Psoas muscle (tissue), 8 donors: ENCODE measurements at places on chromosomes 16 and 17.

GRCh38 chr17:77754956-77755355 lies 203.5 kb upstream of the TNRC6C start:
- DNase-seq: no peak

DNA sequence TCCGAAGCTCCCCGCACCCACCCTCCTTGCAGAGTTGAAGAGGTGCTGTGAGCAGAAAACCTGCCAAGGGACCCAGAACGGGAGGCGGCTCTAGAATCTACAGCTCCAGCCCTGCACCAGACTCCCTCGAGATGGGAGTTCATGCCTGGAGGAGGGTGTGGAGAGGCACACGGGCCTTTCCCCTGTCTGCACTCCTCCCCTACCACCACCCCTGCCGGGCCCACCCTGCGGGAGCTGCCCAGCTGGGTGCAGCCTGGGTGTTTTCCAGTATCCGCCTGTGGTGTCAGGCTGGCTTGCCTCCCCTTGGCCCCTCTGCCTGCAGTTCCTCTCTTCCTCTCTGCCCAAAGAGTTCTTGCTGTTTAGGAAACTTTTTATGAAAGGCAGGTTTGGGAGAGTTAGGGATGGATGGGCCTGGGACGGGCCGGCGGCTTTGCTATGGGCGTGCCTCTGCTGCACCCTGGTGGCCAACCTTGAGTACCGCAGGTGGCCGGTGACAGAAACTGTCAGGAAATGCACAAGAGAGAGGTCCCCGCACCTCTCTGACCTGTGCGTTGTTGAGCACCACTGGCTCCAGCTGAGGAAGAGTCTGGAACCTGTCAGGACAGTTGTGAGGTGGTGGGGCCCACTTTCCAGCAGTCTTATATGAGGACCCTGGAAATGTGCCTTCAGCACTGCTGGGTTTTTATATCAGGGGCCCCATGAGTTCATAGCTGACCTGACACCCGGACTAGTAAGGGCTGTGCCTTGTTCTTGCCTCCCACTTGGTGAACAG lies 354.1 kb downstream of the SEC14L1 start:
- DNase-seq: peak; percentile 79

- peak; percentile 75 for DNase-seq
Observed at GRCh38 chr16:85086347-85087291, 25.7 kb downstream of the CIBAR2 start.

DNA sequence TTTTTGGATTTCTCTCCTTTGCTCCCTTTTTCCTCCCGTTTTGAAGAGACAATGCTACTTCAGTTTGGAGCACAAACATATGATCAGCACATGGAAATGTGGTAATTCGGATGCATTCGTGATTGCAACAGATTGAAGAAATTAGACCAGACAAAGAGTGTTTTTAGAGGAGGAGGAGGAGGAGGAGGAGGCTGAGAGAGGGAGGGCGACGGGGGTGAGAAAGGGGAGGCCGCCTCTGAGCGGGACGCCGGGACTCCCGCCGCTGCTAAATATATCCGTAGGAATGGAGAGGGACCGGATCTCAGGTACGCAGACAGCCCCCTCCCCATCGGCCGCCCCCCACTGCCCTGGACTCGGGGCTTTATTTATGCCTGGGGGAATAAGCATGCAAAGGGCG lies 179.3 kb downstream of the SEC14L1 start:
- DNase-seq: peak; percentile 56

GRCh38 chr16:35203636-35204035 lies 1744.2 kb downstream of the TP53TG3F start:
- no peak for DNase-seq

GRCh38 chr17:75909812-75910274 lies 5.2 kb upstream of the MRPL38 start:
- no peak for DNase-seq

DNA sequence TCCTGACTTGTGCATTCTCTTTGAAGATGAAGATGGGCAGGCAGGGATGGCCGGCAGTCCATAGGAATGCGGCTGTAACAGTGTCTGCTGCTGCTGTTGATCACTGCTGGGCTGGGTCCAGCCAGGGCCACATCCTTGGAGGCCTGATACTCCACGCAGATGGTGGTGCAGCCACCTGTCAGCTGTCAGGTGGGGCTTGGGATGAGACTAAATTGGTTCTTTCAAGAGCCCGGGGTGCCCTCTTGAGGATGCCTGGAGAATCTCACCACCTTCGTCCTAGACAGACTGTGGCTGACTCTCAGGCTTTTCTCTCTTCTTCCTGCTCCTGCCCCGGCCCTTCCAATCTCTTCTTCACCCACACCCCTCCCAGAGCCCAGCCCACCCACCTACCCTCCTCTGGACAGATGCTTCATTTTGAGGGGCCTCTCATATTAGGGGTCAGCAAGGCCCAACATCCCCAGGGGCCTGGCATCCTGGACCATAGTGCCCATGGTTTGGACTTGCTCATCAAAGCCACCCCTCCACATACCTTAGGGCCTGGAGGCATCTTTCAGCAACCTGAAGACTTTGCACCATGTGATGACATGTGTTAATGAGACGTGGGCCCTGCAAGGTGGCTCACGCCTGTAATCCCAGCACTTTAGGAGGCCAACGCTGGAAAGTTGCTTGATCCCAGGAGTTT lies 19.1 kb downstream of the OSBPL7 start:
- no peak for DNase-seq

DNA sequence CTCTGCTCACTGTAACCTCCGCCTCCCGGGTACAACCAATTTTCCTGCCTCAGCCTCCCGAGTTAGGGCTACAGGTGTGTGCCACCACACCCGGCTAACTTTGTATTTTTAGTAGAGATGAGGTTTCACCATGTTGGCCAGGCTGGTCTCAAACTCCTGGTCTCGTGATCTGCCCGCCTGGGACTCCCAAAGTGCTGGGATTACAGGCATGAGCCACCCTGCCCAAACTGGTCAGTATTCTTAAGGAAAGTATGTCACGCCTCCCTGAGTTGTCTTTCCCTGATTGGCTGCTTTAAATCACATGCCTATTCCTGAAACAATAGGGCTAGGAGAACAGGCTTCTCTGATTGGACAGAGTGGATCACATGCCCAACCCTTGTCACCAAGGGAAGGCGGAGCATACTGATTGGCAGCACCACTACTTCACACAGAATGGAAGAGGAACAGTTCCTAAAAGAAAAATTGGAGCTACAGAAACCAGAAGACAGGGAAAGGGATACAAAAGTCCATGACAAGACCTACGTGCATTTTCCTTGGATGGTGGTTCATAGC lies 17.6 kb upstream of the CYB5B start:
- DNase-seq: no peak

- DNase-seq: no peak
Observed at GRCh38 chr17:45763182-45763581, 20.9 kb upstream of the CRHR1 start.

DNA sequence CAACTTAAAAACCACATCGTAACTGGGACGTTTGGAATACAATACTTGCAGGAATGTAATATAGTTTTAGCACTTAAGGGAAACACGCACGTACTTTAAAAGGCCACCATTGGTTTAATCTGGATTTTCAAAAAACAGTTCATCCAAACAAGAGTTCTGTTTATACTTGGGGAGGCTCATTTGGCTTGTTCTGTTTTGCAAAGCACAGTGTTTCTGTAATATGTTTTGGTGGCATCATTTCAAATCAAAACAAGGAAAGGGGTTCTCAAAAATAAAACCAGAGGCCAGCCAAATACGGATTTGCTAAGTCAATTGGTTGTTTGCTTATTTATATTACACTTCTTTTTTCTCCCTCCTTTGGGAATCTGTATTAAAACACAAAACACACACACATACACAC lies 656.1 kb upstream of the SOX9 start:
- no peak for DNase-seq

- no peak for DNase-seq
Observed at GRCh38 chr16:87616556-87616955, 14.2 kb downstream of the JPH3 start.

DNA sequence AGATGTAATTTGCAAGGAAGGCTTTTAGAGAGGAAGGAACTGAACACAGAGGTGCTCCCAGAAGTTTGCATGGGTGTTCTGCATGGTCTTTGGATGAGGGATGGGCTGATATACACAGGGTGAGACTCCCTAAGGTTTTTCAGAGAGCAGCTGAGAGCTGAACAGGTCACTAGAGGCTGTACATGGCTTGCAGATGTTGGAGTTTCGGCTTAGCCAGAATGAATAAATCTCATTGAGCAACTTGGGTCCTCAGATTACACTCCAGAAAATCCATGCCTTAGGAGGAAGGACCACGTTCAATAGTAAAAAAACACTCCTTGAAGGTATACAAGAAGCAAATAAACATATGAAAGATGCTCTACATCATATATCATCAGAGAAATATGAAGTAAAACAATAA lies 7.5 kb upstream of the ITGB3 start:
- DNase-seq: no peak

- DNase-seq: no peak
Observed at GRCh38 chr17:74578979-74579378, 11.7 kb upstream of the CD300H start.

- no peak for DNase-seq
Observed at GRCh38 chr17:69909389-69909788, 165.6 kb upstream of the KCNJ16 start.

DNA sequence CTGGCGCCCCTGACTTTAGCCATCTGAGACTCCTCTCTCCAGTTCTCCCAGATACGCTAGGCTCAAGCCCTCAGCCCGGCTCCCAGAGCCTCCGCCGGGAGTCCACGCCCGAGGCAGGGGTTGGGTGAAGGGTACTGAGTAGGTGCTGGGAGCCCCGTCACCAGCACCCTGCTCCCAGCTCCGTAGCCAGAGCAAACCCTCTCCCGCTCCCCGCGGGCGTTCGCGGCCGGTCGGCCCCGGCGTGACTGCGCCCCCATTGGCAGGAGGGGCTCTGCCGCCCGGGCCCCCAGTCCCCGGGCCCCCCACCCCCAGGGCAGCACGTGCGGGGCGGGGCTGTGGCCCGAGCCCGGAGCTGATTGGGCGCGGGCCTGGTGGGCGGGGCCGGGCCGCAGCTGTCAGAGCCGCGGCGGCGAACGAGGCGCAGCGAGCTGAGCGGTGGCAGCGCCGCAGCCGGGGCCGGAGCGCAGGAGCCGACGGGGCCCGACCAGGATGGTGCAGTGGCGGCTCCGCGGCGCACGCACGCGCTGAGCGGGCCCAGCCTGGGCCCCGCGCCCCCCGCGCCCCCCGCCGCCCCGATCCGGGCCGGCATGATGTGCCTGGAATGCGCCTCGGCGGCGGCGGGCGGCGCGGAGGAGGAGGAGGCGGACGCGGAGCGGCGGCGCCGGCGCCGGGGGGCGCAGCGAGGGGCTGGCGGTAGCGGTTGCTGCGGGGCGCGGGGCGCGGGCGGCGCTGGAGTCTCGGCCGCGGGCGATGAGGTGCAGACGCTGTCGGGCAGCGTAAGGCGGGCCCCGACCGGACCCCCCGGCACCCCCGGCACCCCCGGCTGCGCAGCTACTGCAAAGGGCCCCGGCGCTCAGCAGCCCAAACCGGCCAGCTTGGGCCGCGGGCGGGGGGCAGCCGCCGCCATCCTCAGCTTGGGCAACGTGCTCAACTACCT lies at the start of gene SPNS2:
Gene SPNS2 (plus strand): TSS at position 421 of the 937 bp plus-strand sequence. CDS start 167 bp downstream, at position 588.
- DNase-seq: peak; percentile 74

DNA sequence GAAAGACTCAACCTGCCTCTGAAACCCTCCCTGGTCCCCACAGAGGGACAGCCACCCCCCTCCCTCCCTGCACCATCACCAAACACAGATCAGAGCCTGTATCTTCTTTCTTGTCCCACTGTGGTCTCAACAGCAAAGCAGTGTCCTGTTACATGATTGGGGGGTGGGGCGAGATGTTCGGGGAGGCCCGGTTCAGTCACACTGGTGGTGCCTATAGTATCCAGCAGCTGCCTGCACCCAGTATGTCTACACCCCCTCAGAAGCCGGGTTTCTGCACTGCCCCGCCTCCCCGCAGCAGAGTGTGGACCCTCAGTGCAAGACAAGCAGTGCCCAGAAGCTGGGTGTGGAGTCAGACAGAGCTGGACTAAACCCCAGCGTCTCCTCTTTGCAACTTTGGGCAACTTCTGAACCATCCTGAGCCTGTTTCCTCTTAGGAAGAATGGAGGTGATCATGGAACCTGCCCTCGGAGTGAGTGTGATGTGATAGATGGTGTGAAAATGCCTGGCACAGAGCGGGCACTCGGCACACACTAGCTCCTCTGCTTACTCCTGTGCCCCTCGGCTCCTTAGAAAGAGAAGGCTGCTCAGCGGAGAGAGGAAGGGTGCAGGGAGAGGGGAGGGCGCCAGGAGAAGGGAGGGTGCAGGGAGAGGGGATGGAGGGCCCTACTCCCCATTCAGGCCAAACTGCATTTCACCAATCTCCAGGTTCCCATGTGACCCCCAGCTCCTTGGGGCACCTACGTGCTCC lies 84.0 kb upstream of the TNRC6C start:
- DNase-seq: peak; percentile 25

GRCh38 chr16:86367291-86368072 lies 142.8 kb upstream of the FOXF1 start:
- DNase-seq: no peak

DNA sequence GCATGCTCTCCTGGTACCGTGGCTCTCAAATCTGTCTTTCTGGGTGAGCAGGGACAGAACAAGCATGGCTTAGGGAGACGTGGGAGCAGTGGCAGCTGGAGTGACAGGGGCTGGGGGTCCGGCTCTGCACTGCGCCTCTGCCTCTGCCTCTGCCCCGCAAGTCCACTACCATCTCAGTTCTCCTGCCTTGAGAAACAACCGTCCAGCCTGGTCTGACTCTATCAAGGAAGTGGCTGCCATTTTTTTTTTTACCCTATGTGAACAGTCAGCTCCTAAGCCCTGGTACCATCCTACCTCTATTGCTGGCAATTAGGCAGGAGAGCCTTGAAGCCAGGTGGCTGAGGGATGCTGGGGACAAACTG lies 16.1 kb downstream of the HIC1 start:
- no peak for DNase-seq

- DNase-seq: no peak
Observed at GRCh38 chr17:4425398-4425797, 8.3 kb upstream of the SPNS3 start.

- DNase-seq: no peak
Observed at GRCh38 chr16:69935278-69935711, 15.8 kb upstream of the CLEC18A start.

DNA sequence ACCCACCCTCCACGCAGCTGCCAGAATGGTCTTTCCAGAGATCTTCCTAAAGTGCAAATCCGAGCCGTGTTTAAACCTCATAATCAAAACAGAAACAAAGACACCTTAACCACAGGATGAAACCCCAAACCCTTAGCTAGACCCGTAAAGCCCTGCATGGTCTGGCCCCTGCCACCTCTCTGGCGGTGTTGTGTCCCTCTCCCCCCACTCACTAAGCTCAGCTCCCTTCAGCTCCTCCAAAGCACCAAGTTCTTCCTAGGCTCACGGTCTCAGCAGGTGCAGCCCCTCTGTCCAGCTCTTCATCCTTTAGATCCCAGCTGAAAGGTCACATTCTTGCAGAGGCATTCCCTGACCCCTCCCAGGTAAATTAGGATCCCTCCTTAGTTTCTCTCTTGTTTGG lies 4.4 kb upstream of the NXPH3 start:
- no peak for DNase-seq

GRCh38 chr17:16477255-16477654 lies 14.7 kb downstream of the LRRC75A start:
- peak; percentile 50 for DNase-seq

DNA sequence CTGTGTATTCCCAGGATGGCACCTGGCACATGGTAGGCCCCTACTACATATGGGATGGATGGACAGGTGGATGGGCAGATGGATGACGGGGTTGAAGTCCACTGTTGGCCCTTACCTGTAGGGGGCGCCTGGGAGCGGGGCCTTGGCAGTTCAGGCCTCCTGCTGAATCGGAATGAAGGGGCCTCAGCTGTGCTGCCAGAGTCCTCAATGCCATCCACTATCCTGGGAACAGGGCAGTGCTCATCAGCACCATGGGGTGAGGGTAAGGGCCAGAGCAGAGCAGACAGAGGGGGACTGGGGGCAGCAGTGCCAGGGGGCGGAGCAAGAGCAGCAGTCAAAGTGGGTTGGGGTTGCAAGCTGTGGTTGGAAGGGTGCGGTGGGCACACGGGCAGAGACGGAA lies 8.3 kb upstream of the RAB5C start:
- DNase-seq: no peak
